Brain pericyte (primary cell): ENCODE measurements at places on chromosomes 3 and 15.
A peak's percentile ranks its signal among the peaks of the same experiment; 100 is the strongest.

GRCh38 chr3:46131884-46132450 lies 76.1 kb downstream of the CCR1 start:
- no peak for DNase-seq

GRCh38 chr3:112000367-112000771 lies 1.6 kb downstream of the TAGLN3 start:
- DNase-seq, result no peak

- peak; percentile 52 for DNase-seq
These were observed at the start of the genes BBS4 and HIGD2B for GRCh38 chr15:72685925-72686794. BBS4 (plus strand) TSS chr15:72686207; CDS start chr15:72686228, 21 bp downstream. HIGD2B (minus strand) TSS chr15:72686182; CDS start chr15:72676374, 9,808 bp downstream.

- no peak for DNase-seq
These were observed 2.7 kb downstream of the C3orf22 start for GRCh38 chr3:126555795-126556636.

DNA sequence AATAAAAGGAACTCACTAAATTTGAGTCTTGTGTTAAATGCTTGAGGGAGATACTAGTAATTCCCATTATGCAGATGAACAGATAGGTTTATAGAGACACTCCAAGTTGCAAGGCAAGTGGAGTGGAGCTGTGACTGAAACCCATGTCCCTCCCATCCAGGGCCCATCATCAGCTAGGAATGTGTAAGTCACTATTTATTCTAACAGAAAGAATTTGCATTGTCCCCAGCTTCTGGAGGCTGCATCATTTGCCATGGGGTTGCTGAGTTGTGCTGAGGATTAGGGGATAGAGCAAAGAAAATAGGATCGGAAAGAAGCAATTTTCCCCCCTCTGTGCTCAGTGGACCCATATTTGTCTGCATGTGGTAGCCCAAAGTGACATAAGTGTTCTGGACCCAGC lies 197.4 kb upstream of the RGMA start:
- DNase-seq, result no peak

DNA sequence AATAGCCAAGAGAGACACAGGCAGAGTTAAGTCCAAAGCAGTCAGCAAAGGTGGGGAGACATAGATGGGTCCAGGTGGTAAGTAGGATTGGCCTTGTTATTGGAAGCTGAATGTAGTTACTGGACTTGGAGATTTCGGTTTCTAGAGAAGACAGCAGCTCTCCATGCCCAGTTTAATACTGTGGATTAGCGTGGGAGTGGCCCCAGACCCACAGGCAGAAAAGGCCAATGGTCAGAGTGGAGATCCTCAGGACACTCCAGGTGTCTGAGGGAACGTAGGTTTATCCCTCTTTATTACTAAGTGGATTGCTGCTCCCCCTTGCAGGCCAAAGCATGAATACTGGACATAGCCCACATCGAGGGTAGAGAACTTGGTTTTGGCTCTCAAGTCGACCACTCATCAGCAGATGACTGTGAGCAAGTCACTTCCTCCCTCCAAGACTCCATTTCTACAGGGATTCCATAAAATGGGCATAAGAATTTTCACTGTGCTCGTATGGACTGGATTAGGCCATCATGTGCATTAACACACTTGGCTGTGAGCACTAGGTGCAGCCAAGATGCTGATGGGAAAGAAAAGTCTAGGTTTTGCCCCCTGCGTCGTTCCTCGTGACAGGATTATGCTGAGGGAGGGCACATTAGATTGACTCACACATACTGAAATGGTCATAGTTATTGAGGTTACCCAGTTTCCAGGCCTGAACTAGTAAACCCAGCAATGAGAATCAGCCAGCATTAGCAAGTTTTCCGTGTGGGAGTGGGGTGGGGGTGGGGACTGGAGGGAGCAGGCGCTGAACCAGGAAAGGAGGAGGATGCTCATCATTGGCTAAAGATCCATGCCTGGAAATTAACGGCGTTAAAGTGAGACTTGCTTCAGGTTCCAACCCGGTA lies 225.2 kb upstream of the TPRG1 start:
- DNase-seq, result no peak

- DNase-seq, result no peak
These were observed 21.3 kb upstream of the SCAANT1 start for GRCh38 chr3:63933459-63933858.

- DNase-seq, result no peak
These were observed 82.4 kb upstream of the PRR23C start for GRCh38 chr3:139127101-139127500.

DNA sequence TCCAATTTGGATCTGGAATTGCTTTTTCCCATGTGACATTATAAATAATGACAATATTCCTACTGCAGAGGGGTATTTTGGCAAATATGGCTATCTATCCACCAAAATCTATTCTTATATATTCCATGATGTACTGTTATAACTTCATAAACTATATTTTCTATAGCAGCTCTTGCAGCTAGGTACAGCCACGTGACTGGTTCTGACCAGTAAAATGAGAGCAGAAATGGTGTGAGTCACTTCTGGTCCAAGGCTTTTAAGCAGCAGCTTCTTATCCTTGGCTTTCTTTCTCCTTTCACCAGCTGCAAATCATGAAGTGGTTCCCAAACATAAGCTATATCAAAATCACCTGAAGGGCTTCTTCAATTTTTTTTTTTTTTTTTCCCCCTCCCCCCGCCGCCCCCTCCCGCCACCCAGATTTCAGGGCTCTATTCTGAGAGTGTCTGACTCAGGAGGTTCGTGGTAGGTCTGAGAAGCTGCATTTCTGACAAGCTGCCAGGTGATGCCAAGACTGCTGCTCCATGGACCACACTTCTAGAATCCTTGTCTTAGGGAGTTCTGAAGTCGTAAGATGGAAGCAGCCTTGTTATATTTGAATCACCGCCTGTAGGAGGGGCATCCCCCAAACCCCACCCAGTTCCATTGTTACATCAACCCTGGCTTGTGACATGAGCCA lies 357.5 kb downstream of the CHST2 start:
- DNase-seq, result no peak

GRCh38 chr3:13600950-13601691 lies 52.2 kb downstream of the FBLN2 start:
- DNase-seq, result no peak
